Stimulated activated CD4-positive, alpha-beta T cell treated with anti-CD3 and anti-CD28 coated beads, TNF-alpha, amount 100 ng/mL, for 24 hours (primary cell): ENCODE measurements at places on chromosomes 4 and X.

- no peak for DNase-seq
These were observed 346.3 kb downstream of the FBXW7 start for GRCh38 chr4:152189451-152190179.

- DNase-seq, result no peak
These were observed 607.9 kb downstream of the GLUD2 start for GRCh38 chrX:121655276-121655675.

DNA sequence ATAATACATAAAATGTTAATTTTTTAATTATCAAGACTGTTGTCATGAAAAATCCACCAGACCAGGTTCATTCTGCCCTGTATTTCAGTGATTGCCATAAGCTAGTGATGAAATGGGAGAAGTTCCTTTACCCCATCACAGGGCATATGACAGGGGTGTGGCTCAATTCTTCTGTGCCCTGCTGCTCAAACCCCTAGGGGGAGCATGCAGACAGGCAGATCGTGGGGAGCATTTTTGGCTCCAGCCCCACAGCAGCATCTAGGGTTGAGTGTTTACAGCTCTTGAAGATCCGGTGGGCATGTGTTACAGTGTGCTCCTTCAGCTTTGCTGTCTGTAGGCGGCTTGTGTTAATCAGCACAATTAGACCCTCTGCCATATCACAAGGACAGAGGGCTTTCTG, 700.7 kb downstream of the PCDH18 start:
- no peak for DNase-seq

DNA sequence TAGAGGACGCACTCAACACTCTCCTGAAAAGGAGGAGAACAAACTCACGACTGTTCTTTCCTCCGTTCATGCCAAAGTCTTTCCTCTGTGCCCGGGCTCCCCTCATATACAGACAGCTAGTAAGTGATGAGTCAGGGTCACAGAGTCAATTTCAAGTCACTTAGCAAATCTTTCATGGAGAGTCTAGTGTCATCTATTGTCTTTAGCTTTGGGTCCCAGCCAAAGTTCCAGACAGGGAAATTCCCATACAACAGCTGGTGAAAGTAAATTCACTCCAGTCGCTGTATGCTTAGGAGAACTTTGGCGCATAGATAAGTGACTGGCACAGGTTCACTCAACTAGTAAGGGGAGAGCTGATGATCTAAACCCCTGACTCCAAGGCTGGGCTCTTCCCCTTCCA, 226.5 kb downstream of the MID1 start:
- DNase-seq, result no peak

DNA sequence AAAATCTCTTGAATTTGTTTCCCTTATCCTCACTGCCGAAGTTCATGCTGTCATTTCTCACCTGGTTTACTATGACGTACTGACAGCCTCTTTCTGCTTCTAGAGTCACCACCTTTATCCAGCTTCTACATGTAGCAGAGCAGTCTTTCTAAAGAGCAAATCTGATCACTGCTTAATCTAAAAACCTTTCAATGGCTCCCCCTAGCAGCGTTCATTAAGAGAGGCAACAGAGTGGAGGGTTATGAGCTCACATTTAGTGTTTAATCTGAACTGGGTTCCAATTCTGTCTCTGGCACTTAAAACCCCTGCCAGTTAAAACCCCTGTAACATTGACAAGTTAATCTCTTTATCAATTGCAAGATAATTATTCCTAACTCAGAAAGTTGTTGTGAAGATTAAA, 4.4 kb downstream of the RBPJ start:
- DNase-seq, result no peak

- peak; percentile 22 for DNase-seq
These were observed 85.4 kb upstream of the GBA3 start for GRCh38 chr4:22607382-22607781.

DNA sequence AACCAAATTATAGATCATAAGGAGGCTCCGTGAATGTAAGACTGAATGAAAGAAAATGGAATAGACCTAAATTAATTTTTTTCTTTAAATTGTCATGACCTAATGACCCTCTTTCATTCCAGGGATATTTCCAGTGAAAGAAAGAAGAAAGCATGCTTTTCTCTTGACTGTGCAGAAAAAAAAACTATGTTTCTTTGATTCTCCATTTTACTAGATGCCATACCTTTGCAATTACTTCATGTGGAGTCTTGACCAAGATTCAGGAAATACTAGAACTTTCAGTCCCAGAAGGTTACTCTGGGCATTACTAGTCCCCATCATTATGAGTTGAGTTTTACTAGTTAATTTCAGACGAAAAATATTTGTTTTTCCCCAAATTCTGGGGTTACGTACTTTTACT, 6.4 kb upstream of the COMMD8 start:
- no peak for DNase-seq
